ENCODE measurements at places on chromosomes 6 and 20. TPM values are rescaled to one million over a fixed set of nuclear protein-coding genes. Genes with fewer than 3 reads are reported as not detected.

The TSPO2 gene
- total RNA-seq, result not detected

The KIAA0408 gene
- total RNA-seq, result 7.5 TPM

The VGLL2 gene
- total RNA-seq, result not detected

- DNase-seq, result peak; percentile 79
- H3K4me3 ChIP-seq, result peak overlapping the region; percentile 85
- H3K36me3 ChIP-seq, result peaks cover 4% of the 10 kb centered on the region
- H3K27me3 ChIP-seq, result peaks cover 21% of the 10 kb centered on the region
- H3K27ac ChIP-seq, result peak overlapping the region; percentile 60
- peaks cover 54% of the 10 kb centered on the region for H3K4me1 ChIP-seq
Observed at GRCh38 chr6:134178161-134179044, 126.0 kb upstream of the SLC2A12 start.

DNA sequence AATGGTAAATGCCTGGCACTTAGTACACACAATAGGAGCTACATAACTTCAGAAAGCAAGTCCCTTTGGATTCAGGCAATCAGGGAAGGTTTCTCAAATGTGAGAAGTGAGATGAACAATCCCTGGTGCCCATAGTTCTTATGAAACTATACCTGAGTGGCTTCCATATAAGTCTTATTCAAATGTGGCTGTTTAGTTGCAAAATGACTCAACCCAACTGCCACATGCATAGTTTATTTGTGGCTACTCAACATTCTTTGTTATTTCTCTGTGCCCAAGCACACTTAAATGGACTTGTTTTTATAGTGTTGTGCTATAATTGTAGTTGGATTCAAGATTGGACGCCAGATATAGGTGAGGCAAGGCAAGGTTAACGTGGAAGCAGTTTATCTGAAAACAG lies 93.7 kb upstream of the ATXN1 start:
- H3K4me3 ChIP-seq, result no peak overlapping the region
- no peaks in the 10 kb centered on the region for H3K36me3 ChIP-seq
- peaks cover 8% of the 10 kb centered on the region for H3K4me1 ChIP-seq
- DNase-seq, result no peak

- H3K4me1 ChIP-seq, result peaks cover 27% of the 10 kb centered on the region
- H3K4me3 ChIP-seq, result no peak overlapping the region
- DNase-seq, result no peak
Observed at GRCh38 chr6:2208468-2208867, 36.9 kb downstream of the GMDS start.

DNA sequence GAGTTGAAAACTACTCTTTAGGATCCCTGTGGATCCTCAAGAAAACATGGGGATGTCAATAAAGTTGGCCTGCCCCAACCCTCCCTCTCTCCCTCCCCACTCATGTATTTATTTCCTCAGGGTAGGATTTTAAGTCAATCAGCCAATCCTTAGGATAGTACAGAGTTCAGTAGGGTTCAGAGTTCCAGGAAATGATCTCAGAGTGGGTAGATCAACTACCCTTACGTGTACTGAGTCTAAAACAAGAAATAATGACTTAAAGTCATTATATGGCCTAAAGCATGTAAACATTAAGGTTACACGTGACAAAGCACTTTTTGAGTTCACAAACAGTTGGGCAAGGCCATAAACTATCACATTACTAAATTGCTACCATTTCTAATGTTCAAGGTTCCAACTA lies 47.2 kb upstream of the REV3L start:
- H3K4me1 ChIP-seq, result peaks cover 21% of the 10 kb centered on the region
- H3K4me3 ChIP-seq, result no peak overlapping the region
- H3K27ac ChIP-seq, result no peak overlapping the region
- H3K36me3 ChIP-seq, result no peaks in the 10 kb centered on the region
- DNase-seq, result no peak
- no peaks in the 10 kb centered on the region for H3K27me3 ChIP-seq
